ENCODE measurements at places on chromosomes 13 and 19.

DNA sequence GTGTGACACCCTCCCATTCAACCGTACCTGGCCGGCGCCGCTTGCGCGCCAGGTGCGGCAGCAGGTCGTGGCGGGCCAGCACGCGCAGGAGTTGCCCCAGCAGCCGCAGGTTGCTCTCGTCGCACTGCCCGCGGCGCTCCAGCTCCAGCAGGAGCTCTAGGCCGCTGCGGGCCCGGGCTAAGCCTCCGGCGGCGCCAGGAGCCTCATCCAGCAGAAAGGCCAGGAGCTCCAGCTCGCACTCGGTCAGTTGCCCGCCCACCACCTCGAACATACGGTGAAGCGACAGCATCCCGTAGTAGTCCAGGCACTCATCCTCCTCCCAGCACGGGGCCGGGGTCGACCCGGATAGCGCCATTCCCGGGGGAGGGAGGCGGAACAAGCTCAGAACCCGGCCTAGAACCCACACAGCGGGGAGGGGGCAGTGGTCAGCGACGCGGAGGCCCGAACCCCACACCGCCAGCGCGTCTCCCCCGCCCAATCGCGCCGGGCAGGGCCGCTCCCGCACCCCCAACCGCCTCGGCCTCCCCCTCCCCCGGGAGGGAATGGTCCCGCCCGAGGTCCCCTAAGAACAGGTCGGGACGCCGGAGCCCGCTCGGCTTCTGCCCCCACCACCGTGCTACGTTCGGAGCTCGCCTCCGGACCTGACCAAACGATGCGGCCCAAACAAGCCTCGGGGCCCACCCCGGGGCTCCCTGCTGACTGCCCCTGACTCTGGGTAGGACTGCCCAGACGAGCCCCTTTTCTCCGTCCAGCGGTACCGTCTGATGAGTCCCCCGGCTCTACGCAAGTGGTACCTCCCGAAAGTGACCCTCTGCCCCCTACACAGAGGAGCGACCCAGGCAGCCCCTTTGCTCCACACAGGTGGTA is 591 bp downstream of the DEDD2 start:
- no peak for DNase-seq

DNA sequence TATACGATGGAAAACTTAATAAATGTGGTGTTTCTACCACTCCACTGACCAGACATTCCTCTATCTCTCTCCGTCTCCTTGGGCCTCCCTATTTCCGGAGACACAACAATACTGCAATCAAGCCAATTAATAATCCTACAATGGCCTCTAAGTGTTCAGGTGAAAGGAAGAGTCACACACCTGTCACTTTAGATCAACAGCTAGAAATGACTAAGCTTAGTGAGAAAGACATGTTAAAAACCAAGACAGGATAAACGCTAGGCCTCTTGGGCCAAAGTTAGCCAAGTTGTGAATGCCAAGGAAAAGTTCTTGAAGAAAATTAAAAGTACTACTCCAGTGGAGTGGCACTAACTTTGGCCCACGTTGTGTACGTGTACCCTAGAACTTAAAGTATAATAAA is 22.5 kb downstream of the ZDHHC20 start:
- no peak for DNase-seq

DNA sequence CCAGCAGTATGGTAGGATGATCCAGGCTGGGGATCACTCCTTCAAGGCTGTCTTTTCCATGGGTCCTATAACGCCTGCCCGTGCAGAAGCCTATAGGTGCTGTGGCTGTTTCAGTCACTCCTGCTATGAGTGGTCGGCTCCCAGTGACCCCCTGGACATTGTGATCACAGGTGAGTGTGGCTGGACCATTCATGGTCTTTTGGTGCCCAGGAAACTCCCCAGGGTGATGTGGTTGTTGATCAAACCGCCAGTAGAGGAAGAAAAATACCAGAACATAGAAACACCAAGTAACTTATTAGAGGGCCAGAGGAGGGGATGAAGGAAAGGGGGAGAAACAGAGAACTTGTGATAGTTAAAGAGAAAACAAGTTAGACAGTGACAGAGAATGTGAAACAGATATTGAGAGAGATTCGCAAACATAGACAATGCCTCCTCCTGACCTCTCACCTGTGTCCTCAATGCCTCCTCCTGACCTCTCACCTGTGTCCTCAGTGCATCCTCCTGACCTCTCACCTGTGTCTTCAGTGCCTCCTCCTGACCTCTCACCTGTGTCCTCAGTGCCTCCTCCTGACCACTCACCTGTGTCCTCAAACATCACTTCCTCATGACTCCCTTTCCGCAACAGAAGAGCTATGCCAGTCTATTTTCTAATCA is 19.4 kb downstream of the LAIR2 start:
- DNase-seq, result no peak

DNA sequence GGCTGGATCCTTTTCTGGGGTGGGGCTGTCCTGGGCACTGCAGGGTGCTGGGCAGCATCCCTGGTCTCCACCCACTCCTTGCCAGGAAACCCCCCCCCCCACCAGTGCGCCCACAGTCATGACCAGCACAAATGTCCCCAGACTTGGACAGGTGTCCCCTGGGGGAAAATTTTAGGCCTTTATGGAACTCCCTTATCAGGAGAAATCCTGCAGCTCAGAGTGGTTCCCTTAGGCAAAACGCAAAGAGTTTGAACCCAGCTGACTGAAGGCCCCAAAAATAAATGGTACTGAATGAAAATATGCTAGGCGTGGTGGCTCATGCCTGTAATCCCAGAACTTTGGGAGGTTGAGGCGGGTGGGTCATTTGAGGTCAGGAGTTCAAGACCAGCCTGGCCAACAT is 51.8 kb downstream of the GADD45B start:
- no peak for DNase-seq

GRCh38 chr19:2014731-2015607 is 545 bp downstream of the BTBD2 start:
- no peak for DNase-seq

- no peak for DNase-seq
Observed at GRCh38 chr19:1206864-1207450, 1.4 kb downstream of the STK11 start.

DNA sequence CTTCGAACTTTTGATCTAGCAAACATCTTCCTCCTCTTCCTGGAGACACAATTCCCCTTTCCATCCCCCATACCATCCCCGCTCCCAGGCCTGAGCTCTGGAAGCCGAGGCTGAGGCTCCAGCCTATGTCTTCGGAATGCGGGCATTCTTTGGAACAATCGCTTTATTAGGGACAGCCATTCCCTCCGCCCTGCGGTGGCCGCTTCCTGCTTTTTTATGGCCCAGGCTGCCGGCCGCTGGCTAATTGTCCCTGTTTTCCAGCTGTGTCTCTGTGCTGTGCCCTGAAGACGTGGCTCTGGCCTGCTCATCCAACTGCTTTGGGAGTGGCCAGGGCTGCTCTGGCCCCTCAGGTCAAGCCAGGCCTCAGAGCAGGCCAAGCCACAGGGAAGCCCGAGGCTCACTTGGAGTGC is 2.1 kb upstream of the CDX2 start:
- no peak for DNase-seq

DNA sequence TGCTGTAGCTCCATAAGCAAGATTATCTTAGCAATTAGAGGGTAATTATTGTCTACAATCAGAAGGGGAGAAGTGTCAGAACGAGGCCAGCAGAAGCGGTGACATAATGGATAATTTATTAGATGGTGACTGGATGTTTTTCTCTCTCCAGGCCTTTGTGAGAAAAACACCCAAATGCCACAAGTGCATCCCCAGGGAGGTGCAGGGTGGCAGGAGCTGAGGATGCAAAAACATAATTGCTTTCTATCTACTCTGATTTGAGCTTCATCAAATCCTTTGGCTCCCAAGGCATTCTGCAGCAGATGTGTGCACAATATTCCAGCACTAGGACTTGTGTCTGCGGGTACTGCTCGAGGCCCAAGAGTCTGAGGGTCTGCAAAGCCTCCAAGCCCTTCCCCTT is 220.1 kb upstream of the SERP2 start:
- no peak for DNase-seq

GRCh38 chr13:80473695-80474094 is 132.8 kb upstream of the SPRY2 start:
- no peak for DNase-seq

DNA sequence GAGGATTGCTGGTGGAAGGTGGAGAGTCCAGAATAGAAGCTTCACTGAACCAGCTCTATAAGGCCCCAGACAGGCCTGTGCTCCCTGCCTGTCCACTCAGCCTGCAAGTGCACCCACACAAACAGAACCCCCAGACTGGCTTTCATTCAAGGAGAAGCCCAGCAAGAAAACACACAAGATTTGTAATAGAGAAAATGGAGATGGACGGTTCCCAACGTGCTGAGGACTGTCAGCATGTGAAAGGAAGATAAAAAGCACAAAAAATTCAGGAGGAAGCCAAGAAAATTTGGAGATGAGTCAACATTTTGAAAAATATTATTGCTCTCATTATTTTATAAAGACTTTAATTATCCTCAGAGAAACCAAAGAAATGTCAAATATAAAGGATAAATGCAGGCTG is 218.2 kb upstream of the SLC10A2 start:
- no peak for DNase-seq

GRCh38 chr13:73998631-73999030 is 135.6 kb downstream of the KLF12 start:
- DNase-seq, result no peak

GRCh38 chr19:16886305-16886880 is 2.4 kb upstream of the F2RL3 start:
- no peak for DNase-seq

DNA sequence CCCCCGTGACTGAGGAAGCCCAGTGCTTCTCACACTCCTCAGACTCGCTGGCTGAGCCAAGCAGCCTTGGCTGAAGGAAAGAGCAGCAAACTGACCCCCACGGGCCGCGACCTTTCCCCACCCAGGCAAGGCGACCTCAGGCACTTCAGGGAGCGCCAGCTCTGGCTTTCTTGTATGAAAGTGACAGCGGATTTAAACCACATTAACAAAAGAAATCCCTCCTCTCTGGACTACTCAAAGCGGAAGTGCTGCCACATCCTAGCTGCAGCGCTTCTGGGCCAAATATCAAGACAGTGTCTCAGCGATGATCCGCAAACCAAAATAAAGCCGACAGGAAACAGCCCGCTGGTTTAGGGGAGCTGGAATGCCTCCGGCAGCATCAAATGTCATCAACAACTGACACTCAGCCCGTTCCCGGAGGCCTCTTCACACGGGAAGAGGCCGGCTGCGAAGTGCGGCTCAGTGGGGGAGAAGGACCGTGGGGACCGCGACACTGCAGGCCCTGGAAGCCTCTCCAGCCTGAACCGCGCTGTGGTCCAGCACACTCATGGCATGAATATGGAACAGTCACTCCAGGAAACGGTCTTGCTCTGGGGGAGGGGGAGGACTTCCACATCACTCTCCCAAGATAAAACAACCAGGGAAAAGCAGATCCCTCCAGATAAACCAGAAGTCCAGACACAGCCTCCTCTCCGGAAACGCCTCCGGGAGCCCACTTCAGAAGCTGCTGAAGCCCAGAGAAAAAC is 1.4 kb downstream of the RASA3 start:
- DNase-seq, result no peak

GRCh38 chr13:25691654-25692053 is 319.9 kb downstream of the ATP8A2 start:
- DNase-seq, result no peak

DNA sequence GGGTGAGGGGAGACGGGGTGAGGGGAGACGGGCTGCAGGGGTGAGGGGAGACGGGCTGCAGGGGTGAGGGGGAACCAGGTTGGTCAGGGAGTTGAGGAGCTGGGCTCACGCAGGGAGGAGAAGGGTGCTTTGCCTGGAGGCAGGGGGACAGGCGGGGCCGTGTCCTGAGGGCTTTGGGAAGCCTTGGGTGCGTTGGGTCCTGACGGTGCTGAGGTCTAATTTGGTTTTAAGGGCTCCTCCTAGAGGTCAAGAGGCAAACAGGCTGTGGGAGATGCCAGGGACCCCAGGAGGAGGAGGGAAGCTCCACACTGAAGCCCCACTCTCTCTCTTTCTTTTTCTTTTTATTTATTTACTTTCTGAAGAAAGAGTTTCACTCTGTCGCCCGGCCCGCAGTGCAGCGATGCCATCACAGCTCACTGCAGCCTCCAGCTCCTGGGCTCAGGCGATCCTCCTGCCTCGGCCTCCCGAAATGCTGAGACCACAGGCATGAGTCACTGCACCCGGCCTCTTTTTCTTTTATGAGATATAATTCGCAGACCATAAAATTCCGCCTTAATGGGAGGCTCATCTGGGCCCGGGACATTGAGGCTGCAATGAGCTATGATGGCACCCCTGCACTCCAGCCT is 9.3 kb upstream of the MISP start:
- no peak for DNase-seq
